ENCODE measurements at places on chromosomes 12 and 14.

DNA sequence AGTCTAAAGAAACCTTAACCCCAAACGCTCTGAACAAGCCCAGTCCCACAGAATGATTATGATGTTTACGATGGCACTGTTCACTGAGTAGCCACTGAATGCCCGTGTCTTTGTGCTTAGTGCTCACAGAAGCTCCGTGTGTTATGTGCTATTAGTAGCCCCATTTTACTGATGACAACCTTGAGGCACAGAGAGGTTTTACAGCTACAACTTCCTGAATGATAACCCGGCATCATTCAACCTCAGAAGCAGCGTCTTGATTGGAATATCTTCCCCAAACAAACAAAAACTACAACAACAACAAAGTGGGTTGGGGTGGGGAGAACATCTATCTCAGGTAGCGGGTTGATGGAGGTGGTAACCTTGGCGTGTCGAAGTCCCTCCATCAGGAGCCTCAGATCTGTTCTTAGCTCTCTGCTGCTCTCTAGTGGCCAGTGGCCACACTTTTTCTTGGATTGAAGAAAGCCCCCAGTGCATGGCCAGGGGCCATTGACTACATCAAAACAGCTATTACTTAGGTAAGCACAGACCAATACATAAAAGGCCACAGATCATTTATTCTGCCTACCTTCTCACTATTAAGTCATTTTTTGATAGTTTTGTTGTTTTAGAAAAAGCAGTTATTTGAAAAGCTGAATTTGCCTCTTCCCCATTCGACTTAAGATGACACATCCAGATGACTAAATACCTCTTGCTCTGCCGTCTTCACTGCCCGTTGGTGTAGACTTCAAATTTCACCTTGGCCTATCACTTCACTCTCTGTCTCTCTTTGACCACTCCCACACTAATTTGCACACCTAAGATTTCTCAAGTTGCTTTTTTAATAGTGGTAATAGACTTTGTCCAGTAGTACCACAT, 376.9 kb downstream of the GALC start:
- no peak for DNase-seq

DNA sequence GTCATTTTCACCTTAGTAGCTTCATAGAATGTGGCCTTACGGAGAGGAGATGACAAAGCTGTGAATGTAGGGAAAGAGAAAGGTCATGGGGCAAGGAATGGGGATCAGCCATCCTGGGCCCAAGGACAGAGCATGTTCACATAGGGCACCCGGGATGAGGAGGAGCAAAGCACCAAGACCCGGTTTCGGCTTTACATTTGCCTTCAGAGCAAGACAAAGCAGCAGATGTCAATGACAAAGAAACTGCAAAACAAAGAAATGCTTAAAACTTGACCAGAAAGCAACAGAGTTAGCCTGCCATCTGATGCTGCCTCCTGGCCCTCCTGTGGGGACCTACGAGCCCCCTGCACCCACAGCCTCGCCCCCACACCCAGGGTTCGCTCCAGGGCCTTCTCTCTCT, 249.2 kb downstream of the SLC41A2 start:
- no peak for DNase-seq

GRCh38 chr14:33210311-33210710, 271.6 kb downstream of the NPAS3 start:
- DNase-seq, result no peak

- no peak for DNase-seq
These were observed 440.7 kb upstream of the PDE3A start for GRCh38 chr12:19927661-19928060.

DNA sequence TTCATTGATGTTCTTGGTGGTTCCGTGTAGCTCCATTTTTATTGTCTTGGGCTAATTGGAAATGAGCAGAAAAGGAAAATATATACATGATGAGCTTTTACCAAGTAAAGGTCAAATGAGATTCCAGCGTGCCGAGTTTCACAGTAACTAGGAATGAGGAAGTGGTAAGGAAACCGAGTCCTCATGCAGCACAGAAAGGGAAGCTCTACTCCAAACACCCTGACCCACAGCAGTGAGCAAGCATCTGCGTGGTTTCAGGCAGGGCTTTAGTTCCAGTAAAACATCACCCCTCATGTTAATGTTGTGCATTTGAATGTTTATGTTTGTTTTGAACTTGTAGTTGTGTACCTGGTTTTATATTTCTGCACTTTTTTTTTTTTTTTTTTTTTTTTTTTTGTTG, 208.0 kb downstream of the SLC41A2 start:
- no peak for DNase-seq

DNA sequence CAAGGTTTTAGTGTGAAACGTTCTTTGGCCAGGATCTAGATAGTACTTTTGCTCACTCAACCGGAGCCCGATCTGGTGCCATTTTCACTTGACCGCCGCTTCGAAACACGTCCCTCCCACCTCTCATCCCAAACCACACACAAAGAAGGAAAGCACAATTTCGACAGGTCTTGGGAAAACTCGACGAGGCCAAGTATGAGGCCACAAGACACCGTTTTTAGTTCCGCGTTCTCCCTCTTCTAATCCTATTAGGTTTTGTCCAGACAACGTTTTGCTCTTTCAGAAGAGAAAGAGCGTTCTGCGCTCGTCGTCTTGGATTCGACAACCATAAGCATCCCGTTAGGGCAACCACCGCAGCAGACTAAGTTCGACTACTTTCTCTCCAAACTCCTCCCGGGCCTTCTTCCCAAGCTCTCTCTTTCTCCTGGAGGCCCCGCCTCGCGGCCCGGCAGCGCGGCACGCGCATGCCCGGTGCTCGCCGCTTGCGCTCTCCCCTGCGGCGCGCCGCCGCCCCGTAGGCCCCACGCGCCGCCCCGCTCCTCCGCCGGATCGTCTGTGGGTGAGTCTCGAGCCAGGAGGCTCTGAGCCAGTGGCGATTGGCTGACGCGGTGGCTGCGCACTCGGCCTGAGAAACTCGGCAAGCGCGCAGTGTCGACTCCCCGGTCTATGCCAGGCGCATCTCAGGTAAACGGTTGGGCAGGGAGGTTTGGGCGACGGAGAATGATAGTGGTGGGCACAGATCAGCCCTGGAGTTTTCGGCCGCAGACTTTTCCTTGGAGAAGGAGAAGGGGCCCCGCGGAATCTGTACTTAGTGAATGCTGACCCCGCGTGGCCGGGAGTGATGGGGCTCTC, at the start of gene MIPOL1:
MIPOL1 (plus strand) TSS at position 517 of the 852 bp plus-strand sequence. CDS start 49,952 bp downstream, outside the sequence.
- peak; percentile 91 for DNase-seq

DNA sequence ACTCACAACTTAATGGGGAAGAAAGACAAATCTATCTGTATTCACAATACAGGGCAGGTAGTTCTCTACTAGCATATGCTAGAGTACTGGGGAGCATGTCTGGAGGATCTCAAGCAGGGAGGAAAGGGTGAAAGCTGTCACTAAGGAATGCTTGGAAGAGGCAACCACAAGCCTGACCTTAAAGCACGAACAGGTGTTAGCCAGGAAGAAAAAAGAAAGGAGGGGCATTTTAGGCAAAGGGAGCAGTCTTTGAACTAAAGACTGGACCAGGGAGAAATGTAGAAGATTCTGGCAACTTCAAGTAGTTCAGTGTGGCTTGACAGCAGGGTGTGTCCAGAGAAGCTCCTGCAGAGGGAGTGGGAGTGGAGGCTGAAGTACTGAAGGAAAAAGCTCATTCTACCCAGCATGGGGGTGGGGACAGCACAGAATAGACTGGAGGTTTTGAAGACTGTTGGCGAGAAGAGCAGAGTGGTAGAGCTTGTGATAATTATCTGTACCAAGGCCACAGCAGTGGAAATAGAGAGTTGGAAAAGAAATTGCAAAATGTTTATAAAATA, 50.9 kb downstream of the AP5M1 start:
- DNase-seq, result no peak

DNA sequence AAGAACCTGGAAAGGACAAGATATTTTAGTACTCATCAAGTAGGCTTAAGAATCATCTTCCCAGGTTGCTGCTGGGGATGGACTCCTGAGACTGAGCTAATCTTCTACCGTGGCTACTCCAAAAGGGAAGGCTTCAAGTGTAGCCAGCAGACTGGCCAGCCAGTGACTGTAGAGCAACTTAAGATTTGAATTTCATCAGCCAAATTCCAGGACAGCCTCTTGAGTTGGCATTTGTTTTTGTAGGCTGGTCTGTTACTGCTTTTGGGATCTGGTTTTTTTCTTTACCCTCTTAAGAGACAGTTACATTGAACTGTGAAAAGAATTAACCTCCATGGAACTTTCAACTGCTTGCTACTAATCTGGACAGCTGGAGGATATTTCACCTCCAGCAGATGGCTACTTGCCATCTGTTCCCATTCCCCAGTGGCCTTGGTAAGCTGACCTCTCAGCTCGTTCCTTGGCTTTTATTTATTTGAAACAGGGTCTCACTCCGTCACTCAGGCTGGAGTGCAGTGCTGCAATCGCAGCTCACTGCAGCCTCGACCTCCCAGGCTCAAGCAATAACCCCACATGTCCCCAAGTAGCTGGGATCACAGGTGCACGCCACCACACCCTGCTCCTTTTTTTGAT, 20.7 kb downstream of the VTI1B start:
- no peak for DNase-seq

- DNase-seq, result no peak
These were observed 40.5 kb downstream of the PSMA6 start for GRCh38 chr14:35332517-35333263.

- DNase-seq, result no peak
These were observed 105.8 kb downstream of the KCNC2 start for GRCh38 chr12:75103822-75104221.

DNA sequence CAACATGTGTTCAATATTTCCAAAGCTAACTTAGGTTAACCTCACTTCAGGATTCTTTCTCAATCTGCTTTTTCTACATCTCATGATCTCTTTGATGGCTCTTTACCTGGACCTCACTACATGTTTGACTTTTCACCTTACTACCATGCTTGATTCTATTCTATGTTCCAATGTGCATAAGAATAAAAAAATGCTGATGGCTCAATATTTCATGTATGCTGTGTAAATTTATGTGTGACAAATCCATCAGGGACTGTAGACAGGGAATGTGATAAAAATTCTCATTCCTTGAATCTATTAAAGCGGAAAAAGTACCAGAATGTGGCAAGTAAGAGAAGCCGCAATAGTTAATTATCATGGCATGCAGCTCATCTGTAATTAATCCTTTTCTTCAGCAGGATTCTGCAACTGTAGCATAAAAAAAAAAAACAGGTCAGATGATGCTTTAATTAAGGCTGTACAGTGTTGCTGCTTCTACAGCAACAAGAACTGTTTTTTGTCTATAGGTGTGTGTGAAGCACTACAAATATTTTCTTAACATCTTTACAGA, 276.9 kb upstream of the PRKD1 start:
- DNase-seq, result no peak

DNA sequence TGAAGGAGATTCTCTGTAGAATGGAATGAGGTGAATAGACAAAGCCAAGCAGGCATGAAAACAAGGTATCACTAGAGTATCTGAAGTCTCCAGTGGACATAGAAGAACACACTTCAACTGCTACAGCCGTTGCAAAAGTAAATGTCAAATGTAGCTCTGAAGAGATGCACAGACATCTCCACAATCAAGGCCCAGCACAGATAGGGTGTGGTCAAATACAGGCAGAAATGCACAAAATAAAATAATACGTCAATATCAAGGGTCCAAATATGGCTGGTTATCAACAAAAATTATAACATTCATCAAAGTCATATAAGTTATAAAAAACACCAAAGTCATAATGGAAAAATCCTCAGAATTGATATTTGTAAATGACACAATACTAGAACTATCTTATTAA, 1107.3 kb downstream of the TMEM121 start:
- no peak for DNase-seq

DNA sequence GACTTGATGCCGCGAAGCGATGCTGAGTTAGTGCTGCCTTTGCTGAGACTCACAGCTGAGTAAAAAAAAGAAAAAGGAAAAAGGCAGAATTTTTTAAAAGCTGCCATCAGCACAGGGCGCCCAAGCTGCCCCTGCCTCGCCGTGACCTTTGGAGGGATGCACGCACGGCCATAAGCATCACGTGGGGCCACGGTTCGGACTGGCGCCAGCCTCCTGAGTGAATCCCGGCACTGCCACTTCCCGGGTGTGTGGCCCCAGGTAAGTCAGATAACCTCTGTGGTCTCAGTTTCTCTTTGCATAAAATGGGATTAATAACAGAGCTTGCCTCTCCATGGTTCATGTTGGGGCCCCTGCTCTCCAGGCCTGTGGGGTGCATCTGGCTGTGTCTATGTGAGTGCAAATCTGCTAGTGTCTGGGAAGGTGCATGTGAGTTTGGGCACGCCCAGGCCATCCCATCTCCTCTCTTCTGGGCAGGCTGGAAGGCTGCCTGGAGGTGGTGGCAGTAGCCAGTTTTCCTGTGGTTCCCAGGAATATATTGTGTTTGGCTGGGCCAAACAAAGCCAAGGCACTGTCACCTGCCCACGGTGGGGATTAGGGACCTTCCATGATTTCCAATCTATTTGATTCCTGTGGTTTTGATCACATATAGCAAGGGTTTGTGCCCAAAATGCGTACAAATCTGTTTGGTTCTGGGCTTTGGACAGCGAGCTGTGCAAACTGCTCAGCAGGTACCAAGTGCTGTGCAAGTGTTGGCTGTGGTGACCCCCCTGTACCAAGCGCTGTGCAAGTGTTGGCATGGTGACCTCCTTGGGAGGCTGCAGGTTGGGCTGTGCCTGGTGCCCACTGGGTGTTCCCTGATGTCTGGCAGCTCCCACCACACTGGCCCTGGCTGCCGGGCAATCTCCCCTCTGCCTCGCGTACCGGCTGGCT, 43.5 kb upstream of the NCOR2 start:
- DNase-seq, result no peak

- no peak for DNase-seq
These were observed 23.1 kb downstream of the ASB2 start for GRCh38 chr14:93953263-93953662.

GRCh38 chr12:108728820-108729611, 2.3 kb downstream of the CORO1C start:
- no peak for DNase-seq

DNA sequence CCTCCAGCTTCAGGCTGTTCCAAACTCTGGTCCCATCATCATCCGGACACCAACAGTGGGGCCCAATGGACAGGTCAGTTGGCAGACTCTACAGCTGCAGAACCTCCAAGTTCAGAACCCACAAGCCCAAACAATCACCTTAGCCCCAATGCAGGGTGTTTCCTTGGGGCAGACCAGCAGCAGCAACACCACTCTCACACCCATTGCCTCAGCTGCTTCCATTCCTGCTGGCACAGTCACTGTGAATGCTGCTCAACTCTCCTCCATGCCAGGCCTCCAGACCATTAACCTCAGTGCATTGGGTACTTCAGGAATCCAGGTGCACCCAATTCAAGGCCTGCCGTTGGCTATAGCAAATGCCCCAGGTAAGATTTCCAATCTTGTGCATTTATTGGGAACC, 3.3 kb downstream of the SP1 start:
- no peak for DNase-seq

- no peak for DNase-seq
These were observed 190.4 kb downstream of the NUAK1 start for GRCh38 chr12:105948331-105948730.

Measured in Right ventricle myocardium superior (tissue), 1 donor.